ENCODE measurements at places on chromosomes 5 and 9. TPM values are rescaled to one million over a fixed set of nuclear protein-coding genes. Genes with fewer than 3 reads are reported as not detected.

DNA sequence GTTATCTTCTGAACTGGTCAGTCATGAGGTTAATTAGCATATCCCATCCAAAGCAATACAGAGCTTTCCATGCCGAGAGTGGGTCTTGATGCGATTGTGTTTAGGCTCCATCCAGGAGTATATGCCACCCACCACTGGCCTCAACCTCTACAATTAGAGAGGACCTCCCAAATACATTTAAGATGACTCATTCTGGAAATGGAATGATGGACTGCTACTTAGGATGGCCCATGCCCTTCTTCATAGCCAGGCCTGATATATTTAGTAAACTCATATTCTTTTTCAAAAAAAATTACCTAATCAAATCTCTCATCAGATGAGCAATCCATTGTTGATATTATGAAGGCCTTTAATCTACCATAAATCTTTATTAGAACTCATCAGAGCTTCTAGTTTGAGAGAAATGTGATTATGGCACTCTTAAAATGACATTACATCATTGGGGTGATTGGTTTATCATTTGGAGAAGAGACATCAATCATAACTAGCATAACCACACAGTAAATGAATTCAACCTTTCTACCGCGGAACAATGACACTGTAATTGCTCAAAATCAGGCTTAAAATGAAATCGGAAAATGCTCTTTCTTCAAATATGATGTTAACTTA is 414.2 kb upstream of the WWC1 start:
- no peak for DNase-seq

PCDHGA10 gene
- 6.2 TPM for total RNA-seq

GRCh38 chr9:84140535-84141101 is 160.0 kb downstream of the RMI1 start:
- DNase-seq: no peak

IL5 gene
- not detected for total RNA-seq

FBP2 gene
- total RNA-seq: not detected

PCDHGA5 gene
- 3.3 TPM for total RNA-seq

DNA sequence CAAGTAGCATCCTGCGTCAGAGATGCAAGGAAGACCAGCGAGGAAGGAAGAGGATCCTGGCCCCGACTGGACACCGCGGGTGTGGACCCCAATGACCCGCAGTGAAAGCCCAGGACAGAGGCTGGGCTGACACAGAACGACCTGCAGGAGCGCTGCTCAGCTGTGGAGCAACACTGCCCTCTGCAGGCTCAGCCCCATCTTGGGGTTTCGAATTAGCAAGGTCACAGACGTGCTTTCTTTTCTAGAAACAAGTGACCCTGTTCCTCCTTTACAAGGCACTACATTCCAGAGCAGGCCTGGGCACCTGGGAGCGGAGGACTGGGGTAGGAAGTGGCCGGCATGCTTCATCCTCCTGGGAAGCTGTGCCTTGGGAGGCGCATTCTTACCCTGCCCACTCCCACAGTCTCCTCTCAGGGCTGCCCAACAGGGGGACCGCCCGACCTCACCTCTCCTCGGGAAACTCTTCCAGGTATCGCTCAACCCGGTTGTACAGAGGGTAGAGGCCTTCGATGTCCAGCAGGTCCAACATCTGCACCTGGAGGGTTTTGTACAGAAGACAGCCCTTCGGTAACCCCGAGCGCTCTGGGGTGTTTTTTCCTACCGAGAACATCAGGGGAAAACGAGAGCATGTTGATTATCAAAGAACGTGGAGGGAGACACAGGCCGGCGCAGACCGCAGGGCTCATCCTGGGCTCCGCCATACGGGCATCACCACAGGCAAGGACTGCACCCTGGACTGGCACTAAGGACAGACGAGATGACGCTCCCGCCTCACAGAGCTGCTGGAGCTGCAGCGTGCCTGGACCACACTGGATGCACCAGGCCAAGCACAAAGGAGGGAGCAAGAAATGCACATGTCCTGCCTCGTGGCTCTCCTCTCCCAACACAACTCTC is 35.0 kb downstream of the IPPK start:
- peak; percentile 67 for DNase-seq

FCN1 gene
- 2.0 TPM for total RNA-seq

GRCh38 chr9:34069831-34070230 is 21.1 kb upstream of the UBAP2 start:
- no peak for DNase-seq

SOHLH1 gene
- total RNA-seq: not detected

GZMA gene
- 5.4 TPM for total RNA-seq

DNA sequence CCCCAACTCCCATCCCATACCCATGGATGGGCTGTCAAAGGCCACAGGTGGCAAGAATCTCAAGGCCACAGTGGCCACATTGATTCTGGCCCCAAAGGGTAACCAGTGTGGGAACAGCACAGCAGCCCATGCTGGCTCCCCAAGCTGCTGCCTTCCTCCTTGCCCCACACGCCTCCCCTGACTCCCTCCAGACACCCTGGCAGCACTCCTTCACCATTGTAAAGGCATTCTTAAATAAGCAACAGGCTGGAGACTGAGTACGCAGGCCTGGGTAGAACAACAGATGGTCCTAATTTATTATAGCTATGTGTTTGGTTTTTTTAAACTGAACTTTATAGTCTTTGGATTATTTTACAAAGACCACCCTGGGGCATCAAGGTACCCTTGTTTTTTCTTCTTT is 158.8 kb downstream of the TSSK1B start:
- no peak for DNase-seq

DNA sequence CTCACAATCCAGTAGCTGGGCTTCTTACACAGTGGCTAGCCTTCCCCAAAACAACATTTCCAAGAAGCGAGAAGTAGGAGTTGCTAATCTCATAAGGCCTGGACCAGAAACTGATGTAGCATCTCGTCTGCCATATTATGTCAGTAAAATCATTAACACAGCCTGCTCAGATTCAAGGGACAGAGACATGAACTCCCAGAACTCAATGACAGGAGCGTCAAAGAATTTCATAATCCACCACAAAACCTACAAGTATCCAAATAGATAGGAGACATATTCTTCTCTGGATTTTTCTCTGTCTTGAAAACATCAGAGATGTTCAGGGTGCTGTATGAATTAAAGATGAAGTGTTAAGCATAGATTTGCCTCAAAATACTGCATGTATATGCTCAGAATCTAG is 457.6 kb upstream of the ACTBL2 start:
- no peak for DNase-seq

DNA sequence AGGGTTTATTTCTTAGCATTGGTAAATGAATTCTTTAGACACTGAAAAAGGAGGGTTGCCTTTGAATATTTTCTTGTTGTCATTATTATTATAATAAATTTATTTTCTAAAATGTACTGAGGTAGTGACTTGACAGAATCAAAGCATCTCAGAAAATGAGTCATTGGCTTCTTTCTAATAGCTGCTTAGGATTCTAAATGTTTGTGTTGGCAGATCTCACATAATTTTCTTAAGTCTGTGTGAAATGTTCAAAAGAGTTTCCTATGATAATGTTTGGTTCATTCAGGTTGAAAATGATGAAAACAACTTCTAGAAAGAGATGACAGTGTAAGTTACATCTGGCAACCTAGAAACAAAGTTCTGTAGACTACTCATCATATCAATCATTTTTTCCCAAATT is 69.7 kb downstream of the SH3GL2 start:
- DNase-seq: no peak

DNA sequence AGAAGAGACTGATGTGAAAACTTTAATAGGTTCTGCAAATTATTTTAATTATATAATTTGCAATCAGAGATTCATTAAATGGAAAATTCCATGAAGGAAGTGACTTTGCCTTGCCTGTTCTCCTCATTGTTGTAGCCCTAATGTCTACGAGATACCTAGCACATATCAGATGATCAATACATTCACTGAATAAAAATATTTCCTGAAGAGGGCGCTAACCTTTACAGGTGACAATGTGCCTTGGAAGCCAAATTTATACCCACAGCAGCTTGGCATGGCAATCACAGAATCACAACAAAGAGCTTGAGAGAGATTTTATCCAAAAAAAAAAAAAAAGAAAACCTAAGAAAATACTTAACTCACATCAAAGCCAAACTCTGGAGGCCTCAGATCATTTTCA is 17.4 kb downstream of the HAUS6 start:
- DNase-seq: no peak

- DNase-seq: peak; percentile 68
Measured at GRCh38 chr5:179313849-179314521, 31.3 kb downstream of the ADAMTS2 start.

DRD1 gene
- total RNA-seq: 0.81 TPM

- no peak for DNase-seq
Measured at GRCh38 chr5:107469064-107469463, 201.7 kb downstream of the EFNA5 start.

- DNase-seq: no peak
Measured at GRCh38 chr5:148887123-148887881, 60.9 kb downstream of the ADRB2 start.

SLC6A3 gene
- 0.23 TPM for total RNA-seq

GRCh38 chr5:113162770-113163169 is 186.2 kb downstream of the DCP2 start:
- no peak for DNase-seq

GRCh38 chr9:16368237-16369087 is 502.0 kb downstream of the BNC2 start:
- no peak for DNase-seq

- no peak for DNase-seq
Measured at GRCh38 chr5:59772206-59772605, 121.3 kb downstream of the PDE4D start.

- DNase-seq: no peak
Measured at GRCh38 chr5:143641549-143642355, 170.2 kb upstream of the HMHB1 start.

PRDM9 gene
- total RNA-seq: not detected

RMRP gene
- total RNA-seq: 17,824 TPM

GRCh38 chr5:171513591-171513990 is 94.1 kb downstream of the FGF18 start:
- no peak for DNase-seq

DND1 gene
- total RNA-seq: 2.5 TPM

ARID3C gene
- total RNA-seq: not detected

- no peak for DNase-seq
Measured at GRCh38 chr9:22170556-22170955, 161.5 kb upstream of the CDKN2B start.

ESM1 gene
- total RNA-seq: 0.40 TPM

TAF11L10 gene
- not detected for total RNA-seq

- no peak for DNase-seq
Measured at GRCh38 chr5:1778138-1779020, 21.3 kb downstream of the MRPL36 start.

DNA sequence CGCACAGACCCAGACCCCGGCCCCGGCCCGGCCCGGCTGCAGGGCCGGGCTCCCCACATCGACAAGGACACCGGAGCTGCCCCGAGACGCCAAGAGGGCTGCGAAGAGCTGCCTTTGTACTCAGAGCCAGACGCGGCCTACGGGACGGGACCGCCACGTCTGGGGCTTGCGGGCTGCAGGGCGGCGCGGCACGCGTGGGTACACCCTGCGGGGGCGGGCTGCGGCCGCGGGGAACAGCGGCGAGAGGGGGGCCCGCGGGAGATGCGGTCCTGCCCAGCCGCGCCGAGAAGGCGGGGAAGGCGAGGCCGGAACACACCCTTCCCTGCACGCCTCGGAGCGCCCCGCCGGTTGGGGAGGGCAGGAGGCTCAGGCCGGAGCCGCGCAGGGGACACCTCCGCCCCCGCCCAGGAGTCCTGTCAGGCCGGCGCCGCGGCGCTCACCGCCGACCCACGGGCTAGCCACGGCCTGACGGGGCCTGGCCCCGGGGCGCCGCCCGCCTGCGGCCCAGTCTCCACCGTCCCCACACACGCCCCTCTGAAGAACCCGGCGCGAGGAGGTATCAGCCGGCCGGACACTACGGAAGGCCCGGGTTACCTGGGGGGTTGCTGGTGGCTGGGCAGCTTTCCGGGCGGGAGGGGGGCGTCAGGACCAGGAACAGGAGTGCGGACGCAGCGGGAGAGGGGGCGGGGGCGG is 478 bp downstream of the RAB14 start:
- DNase-seq: no peak

- no peak for DNase-seq
Measured at GRCh38 chr9:136088481-136088938, 6.6 kb downstream of the NACC2 start.

- no peak for DNase-seq
Measured at GRCh38 chr9:95796029-95796428, 79.5 kb upstream of the ERCC6L2 start.

DNA sequence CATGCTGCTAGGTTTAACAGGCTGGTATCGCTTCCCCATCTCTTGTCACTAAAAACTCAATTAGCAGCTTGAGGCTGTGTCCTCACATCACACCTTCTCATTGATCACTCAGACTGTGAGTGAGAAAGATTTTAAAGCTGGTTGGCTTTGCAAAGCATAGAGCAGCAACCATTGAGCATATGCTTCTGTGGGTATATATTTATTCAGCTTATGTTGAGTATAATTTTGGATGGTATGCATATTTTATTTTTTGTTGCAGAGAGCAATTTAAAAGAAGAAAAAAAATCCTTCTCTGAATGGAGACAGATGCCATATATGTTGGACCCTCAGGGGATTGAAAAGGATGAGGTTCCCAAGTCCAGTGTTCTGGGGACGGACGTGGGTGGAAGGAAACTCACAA is 162.6 kb downstream of the TRIM32 start:
- no peak for DNase-seq

HRH2 gene
- 1.4 TPM for total RNA-seq

- DNase-seq: no peak
Measured at GRCh38 chr5:16944816-16945562, 8.9 kb upstream of the MYO10 start.

PCDHA12 gene
- total RNA-seq: 10.0 TPM

DNA sequence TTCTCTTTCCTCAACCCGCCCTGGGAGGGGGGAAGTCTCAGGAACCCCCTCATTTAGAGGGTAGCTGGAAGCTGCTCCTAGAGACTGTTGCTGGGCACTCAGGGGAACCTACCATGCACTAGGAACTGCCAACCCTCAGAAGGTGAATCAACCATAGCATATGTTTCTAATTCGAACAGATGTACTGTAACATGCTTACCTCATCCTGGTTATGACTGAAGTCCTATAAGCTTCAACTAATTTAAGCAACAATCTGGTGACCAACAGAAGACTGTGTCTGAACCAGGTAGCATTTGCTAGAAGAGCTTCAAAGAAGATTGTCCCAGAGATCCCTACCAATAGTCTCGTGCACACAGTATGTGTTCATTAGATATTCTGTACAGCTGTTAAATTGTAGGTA is 5.7 kb upstream of the PRDM6 start:
- no peak for DNase-seq

DNA sequence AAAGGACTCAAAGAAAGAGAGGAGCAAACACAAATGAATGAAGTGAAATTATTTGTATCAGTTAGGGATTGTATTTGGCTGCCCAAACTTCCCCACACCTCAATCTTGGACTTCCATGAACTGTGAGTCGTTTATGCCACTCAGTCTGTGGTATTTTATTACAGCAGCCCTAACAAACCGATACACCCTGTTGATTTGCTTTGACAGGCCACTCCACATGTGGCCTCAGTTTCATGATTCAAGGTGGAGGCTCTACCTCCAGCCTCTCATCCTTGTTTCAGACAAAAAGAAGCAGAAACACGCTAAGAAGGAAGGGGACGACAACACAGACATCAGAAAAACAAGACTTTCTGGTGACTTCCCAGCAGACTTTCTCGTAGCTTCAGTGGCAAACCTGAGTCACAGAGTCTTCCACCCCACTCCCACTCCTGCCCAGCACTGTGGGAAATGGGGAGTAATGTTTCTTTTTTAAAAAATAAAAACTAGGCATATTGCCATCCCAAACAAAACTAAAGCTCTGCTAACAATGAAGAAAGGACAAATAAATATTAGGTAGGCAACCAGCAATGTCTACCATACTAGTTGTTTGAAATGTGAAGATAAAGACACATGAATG is 52.2 kb upstream of the ABCA1 start:
- no peak for DNase-seq

GRCh38 chr9:121708768-121709488 is 57.5 kb downstream of the DAB2IP start:
- DNase-seq: no peak

PCDHGB3 gene
- 3.0 TPM for total RNA-seq

Data from mucosa of gallbladder (tissue), 1 donor.